ENCODE measurements at places on chromosomes 11 and 22.

DNA sequence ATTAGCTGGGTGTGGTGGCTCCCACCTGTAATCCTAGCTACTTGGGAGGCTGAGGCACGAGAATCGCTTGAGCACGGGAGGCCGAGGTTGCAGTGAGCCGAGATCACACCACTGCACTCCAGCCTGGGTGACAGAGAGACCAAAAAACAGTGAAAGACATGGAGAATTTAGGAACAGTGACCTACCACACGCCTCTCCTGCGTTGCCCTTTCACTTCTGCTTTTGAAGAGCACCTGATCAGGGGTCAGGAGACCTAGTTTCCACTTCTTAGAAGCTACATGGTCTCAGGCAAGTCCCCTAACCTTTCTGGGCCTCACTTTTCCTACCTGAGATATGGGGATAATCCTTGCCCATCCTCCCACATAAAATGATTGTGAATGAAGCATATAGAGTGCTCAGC, 12.2 kb downstream of the SLC35C1 start:
- no peak for DNase-seq

GRCh38 chr11:95991545-95991944, 67.6 kb upstream of the MTMR2 start:
- no peak for DNase-seq

- no peak for DNase-seq
Measured at GRCh38 chr11:69309631-69310280, 15.8 kb downstream of the MYEOV start.

DNA sequence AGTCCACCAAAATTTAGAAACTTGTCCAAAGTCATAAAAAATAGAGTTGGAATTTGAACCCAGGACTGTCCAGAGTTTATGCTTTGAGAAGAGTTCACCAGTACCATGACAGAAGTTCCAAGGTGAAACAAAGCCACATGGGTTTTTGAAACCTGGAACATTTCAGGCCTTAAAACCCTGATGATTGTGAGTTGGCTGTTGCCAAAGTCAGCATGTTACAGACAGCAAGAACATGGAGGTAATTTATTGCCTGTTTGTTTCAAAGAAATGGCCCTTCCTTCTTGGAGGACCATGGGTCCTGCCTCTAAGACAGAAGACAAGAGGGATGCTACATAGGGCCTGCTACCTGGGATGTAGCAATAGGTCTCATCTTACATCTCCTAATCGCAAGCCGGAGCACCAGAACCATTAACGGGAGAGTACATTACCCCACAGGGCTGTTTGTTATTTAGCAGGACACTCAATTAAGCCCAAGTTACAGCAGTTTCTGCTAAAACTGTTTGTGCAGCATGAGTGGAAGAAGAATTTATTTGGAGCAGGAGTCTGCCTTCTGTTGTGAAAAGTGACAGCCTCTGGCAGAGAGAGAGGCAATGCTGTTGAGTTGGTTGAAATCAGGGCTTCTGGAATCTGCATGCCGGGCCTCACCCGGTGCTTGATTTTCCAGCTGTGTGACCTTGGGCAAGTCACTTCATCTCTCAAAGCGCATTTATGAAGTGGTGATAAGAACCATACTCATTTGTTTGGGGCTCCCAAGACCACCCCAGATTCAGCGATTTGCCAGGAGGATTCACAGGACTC, 136.2 kb downstream of the LDLRAD3 start:
- no peak for DNase-seq

- no peak for DNase-seq
Measured at GRCh38 chr11:132992838-132993631, 539.3 kb downstream of the OPCML start.

DNA sequence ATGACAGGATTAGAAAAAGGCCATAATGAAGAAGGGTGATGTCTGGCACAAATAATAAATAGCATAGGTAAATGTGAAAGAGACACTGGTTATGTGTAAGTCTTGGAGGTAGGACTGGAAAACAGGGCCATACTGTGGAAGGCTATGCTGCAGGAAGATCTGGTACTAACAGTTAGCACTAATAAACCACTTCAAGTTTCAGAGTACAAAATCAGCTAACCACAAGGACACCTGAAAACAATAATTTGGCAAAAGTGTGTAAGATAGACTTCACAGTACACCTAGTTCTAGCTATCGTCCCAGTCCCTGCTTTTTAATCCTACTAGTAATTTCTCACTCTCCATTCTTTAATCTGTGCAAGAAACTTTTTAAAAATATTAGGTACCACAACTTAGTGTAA, 44.3 kb downstream of the CWF19L2 start:
- DNase-seq: no peak

- no peak for DNase-seq
Measured at GRCh38 chr22:23832226-23833016, 6.4 kb downstream of the DERL3 start.

- no peak for DNase-seq
Measured at GRCh38 chr22:20779014-20779817, 5.3 kb downstream of the SERPIND1 start.

GRCh38 chr22:36965696-36966095, 52.3 kb downstream of the CSF2RB start:
- DNase-seq: no peak

Data from glutamatergic neuron (in vitro differentiated cells).